GM12891 (cell line): ENCODE measurements at places on chromosomes 6 and 20.
A peak's percentile ranks its signal among the peaks of the same experiment; 100 is the strongest.

DNA sequence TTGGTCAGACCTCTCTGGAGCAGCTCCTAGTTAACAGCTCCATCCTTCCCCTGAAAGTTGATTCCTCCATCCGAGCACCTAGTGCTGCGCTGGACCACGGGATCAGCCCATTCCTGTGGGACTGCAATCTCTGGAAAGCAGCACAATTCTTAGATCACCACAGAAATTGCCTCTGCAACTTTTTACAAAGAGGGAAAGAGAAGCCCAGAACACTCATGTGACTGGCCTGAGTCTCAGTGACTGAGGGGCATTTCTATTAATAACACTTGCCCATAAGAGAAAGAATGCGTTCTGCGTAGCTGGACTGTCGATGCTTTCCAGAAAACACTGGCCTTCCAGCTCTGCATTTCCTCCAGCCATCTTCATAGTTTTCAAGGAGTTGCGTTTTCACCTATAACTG is 18.3 kb downstream of the MPC1 start:
- DNase-seq, result no peak

DNA sequence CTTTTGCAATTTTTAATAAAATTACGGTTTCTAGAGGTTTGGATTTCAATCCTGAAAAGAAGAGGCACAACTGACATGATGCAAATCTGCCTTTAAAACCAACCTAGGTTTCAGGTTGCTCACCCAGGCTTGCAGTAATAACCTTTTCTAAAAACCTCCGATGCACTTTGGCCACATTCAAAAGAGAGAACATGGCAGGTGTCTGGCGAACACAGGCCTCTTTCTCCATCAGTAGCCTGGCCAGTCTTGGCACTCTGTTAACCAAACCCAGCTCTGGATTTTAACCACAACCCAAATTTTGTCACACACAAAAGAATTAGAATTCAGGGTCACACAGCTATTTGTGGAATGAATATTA is 55.8 kb upstream of the MAFB start:
- no peak for DNase-seq

DNA sequence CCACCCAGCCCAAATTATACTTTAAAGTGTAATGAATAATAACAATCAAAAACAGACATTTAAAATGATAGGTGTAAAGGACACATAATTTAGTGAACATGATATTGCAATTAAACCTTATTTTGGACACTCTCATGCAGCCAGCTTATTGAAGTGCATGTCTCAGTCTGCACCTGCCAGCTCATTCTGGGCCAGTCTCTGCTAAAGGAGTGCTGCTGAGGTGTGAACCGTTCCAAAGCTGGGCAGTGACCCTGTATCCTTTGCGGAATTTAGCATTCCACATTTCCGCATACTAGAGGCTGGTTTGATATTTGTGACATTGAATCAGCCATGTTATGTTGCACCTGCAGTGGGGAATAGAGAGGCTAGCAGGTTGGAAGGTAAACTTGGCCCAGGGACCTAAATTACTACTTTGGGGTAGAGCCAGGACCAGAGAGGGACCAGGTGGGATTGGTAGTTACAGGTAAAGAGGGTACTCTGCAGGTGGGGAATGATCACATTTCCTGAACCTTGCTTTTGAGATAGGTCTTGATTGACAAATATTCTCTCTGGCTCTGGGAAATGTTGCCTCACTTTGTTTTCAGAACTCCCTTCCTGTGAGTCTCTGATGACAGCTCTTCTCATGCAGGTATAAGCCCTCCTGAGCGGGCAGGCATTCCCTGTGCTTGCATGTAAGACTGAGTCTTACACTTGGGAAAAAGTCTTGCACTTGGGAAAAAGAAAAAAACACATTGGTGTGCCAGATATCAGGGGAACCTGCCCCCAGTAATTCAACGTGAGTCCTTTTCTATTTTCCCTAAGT is 26.2 kb downstream of the TULP4 start:
- no peak for DNase-seq

DNA sequence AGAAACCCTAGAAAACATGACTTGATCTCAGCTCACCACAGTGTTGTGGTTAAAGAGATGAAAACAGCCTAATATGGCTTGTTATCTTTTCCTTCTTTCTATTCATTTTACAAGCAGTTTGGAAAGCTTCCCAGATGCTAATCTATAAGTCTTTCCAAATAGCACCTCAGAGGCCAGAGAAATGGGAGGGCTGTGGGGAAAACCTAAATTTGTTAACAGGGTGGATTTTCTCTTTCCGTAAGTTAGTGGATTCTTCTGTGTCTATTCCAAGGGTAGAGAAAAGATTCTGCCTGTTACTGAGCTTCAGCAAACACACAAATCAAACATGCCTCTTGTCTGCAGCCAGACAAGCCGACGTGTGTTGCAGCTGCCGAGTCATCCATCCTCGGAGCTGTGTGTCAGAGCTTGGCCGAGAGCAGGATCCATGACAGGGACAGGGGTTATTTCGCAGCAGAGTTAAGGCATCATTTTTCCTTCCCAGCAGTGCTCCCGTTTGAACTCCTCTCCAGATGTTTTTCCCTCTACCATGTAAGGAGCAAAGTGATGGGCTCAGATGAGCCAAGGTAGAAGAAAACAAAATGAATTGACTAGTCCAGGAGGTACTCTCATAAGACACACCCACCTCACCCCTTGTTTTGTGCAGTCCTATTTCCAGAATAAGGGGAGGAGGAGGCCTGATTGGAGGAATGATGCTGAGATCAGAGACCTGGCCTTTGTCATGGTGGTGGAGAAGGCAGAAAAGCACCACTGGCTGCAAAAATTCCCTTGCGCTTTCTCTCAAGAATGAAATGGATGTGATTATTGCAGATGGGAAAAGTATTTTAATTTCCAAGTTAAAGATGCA is 560.0 kb downstream of the C6orf118 start:
- DNase-seq, result no peak

DNA sequence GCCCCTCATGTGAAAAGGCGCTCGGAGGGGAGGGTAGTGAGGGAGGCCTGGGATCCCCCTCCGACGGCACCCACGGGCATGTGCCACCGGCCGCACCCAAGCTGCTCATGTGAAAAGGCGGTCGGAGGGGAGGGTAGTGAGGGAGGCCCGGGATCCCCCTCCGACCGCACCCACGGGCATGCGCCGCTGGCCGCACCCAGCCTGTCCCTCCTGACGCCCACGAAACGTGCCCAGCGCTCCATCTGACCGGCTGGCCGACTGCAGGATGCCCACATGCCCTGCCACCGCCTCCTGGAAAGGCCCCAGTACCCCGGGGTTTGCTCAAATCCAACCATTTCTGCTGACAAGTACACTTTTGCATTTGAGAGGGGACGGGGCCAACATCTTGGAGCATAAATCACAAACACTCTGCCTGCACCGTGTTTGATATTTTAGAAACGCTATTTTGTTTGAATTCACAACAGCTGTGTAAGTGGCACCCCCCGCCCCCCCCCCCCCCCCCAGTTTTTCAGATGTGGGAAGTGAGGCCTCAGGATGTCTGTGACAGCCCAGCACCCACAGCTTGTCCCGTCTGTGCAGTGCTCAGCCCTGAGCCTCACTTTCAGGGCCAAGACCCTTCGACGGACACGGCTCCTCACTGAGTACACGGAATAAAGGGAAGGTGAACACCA is 34.1 kb downstream of the SLC2A4RG start:
- no peak for DNase-seq

GRCh38 chr6:84329516-84329915 is 102.1 kb upstream of the CEP162 start:
- DNase-seq, result no peak

GRCh38 chr6:87066449-87067333 is 28.2 kb downstream of the CGA start:
- DNase-seq, result peak; percentile 30

GRCh38 chr6:97401533-97401932 is 118.5 kb upstream of the MMS22L start:
- no peak for DNase-seq

GRCh38 chr6:3697609-3698008 is 53.9 kb downstream of the PXDC1 start:
- DNase-seq, result no peak

- no peak for DNase-seq
These were observed 48.4 kb upstream of the DEFB112 start for GRCh38 chr6:50097966-50098640.

GRCh38 chr6:35017411-35018181 is 123.5 kb downstream of the TCP11 start:
- DNase-seq, result no peak

DNA sequence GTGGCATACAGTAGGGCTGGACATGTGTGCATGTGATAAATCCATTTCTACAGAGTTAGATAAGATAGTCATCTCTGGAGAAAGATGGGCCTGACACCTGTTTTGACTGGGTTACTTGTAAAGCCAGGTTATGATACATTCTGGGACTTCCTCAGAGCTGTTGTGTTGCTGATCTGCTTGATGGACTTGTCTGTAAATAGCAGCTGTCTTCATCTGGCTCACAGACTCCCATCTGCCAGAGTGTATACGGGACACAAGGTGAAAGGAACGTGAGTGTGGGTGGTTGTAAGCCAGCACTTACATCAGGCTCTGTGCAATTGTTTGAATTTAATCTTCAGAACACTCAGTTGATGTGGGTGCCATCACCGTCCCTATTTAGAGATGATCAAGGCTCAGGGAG is 49.8 kb downstream of the ZDHHC14 start:
- no peak for DNase-seq

GRCh38 chr6:100266494-100267401 is 198.0 kb downstream of the SIM1 start:
- no peak for DNase-seq

GRCh38 chr6:148044261-148044751 is 298.3 kb upstream of the SASH1 start:
- DNase-seq, result no peak

- no peak for DNase-seq
These were observed 17.7 kb upstream of the STX16 start for GRCh38 chr20:58633161-58634053.

- DNase-seq, result no peak
These were observed 21.0 kb upstream of the IFNGR1 start for GRCh38 chr6:137240168-137240567.

DNA sequence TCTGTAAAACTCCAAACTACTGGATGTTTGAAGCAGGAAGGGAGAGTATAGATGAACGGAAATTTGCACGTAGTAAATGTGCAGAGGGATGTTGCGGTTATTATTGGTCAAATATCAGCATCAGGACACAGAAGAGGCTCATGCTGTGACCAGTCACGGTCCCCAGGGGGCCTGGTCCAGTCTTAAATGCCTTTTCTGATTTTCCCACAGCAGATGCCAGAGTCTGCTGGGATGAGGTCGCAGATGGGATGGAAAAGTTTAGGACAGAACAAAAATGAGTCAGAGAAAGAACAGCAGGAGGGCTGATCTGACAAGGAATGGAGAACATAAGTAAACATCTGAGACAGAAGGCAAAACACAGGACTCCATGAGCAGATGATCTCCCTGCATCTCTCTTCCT is 11.7 kb upstream of the SIRPG start:
- DNase-seq, result no peak
